ENCODE measurements at places on chromosomes 16 and 17.

DNA sequence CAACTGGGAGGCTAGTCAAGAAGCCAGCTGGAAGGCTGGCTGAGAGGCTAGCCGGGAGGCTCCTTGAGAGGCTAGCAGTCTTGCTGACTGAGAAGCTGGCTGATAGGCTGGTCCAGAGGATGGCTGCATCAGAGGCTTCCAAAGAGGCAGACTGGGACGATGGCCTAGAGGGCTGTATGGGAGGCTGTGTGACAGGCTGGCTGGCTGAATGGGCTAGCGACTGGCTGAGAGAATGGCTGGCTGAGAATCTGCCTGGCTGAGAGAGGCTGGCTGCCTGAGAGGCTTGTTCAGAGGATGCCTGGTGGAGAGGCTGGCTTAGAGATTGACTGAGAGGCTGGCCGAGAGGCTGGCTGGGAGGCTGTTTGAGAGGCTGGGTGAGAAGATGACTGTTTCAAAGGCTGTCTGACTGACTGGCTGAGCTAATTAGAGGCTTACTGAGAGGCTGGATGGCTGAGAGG, 34.8 kb upstream of the ACSM2B start:
- no peak for DNase-seq

GRCh38 chr16:65816556-65816955, 549.9 kb upstream of the CDH5 start:
- no peak for DNase-seq

DNA sequence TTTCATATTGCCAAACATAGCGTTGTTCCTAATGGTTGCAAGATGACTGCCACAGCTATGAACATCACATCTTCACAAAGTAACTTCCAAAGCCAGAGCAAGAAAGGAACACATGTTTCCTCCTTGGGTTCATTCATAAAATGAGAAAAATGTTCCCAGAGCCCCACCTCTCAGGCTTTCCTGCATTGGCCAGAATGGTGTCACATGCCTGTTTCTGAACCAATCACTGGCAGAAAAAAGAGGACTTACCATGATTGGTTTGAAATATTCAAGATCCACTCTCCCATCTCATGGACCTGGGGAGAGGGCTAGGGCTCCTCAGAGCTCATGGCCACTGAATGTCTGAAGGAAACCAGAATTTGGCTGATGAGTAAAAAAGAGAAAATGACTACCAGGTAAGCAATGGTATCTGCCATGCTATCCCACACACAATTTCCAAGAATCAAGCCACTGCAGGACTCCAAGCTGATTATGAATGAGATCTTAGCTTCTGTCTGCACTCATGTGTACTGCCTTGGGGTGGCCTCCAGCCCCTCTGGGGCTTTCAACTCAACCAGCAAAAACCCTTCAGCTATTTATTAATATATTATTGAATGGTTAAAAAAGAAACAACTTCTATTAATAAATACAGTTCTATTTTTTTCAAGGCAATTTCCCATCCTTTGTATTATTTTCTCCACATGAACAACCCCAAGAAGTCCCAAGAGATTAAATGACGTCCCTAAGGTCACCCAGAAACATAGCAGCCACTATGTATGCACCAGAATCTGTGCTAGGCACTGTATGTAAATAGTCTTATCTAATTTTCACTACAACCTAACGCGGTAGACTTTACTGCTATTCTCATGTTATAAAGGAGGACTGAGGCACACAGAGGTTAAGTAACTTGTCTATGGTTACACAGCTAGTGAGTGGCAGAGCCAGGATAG, 61.4 kb upstream of the TMC5 start:
- DNase-seq = no peak

- DNase-seq = no peak
These were observed 185.5 kb downstream of the LGALS9B start for GRCh38 chr17:20281860-20282259.

- DNase-seq = no peak
These were observed 108.2 kb downstream of the VAT1L start for GRCh38 chr16:77896415-77897128.

DNA sequence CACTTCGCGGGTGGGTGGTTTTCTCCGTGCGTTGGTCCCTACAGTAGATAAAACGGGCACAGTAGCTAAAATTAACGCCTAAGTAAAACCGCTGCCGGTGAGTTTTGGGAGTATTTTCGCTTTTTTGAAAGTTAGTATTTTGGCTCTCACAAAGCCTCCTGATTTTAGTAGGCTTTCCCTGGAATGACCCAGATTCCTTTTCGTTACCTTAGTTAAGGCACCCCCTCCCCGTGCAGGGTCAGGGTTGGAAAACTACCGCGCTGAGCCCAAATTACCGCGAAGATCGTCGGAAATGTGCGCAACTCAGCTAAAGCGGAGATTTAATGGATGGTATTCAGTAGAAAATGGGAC, 28.3 kb upstream of the ST6GALNAC1 start:
- no peak for DNase-seq

GRCh38 chr16:75239542-75240122, 11.8 kb downstream of the BCAR1 start:
- DNase-seq = no peak

DNA sequence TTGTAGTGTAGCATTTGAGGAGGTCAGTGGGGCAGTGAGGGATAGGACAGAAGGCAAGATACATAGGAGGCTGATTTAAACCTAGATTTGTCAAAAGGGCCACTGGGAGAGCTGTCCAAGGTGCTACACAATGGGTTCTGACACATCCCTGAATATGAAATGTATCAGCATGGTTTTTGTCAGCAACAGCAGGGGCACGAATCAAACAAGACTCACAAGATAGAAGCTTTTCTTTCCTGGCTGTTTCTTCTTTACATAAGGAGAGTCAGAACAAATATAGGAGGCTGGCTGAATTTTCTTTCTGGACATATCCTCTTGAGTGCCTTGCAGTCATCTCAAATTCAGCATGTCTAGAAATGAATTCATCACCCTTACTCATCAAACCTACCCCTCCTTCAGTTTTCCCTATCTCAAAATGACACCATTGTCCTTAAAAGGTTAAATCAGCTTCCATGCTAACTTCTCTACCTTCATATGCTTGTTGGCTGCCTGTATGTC, 130.5 kb downstream of the NPIPB5 start:
- no peak for DNase-seq

- no peak for DNase-seq
These were observed 6.2 kb upstream of the CES1 start for GRCh38 chr16:55839115-55839514.

DNA sequence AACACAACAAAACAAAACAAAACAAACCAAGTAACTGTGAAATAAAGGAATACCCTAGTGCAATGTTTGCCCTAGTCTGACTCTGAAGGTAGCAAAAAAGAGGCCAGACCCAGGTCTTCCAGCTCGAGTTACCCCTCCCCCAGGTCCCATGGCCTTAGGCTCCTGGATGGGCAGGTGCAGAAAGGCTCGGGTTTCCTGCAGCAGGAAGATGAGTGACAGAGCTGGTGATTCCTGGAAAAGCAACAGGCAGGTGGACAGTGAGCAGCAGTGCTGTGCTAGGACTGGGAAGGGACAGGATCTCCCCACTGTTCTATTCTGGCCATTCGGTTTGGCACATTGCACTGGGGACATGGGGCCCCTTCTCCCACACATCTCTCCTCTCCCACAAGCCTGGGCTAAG, 42.9 kb upstream of the MRTFB start:
- DNase-seq = no peak

DNA sequence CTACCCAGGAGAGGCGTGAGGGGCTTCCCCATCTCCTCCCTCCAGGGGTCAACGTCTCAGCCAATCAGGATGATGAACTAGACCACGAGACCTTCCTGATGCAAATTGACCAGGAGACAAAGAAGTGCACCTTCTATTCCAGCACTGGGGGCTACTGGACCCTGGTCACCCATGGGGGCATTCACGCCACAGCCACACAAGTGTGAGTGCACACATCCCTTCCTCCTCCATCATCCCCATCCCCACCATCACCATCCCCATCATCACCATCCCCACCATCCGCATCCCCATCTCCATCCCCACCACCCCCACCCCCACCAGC, 6.8 kb downstream of the FSCN2 start:
- no peak for DNase-seq

GRCh38 chr16:19127205-19127604, 13.4 kb downstream of the ITPRIPL2 start:
- no peak for DNase-seq

DNA sequence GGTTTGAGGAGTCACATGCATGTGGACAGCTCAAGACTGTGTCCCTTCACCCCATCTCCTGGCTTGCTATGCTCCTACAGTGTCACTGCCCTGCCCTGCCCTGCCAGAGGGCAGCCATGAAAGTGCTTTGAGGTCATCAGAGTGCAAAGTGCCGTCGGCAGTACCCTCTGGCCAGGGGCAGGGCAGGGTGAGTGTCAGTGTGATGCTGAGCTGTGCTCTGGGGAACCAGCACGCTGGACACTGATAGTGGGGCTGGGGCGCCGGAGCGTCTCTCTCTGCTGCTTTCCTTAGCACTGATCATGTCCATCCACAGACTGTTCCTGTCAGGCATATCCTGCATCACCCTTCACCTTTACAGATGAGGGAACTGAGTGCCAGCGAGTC, 1.6 kb upstream of the SPATA32 start:
- DNase-seq = no peak

- no peak for DNase-seq
These were observed 138.9 kb downstream of the GSG1L start for GRCh38 chr16:27924411-27925118.

GRCh38 chr17:28372203-28372944, 880 bp downstream of the SARM1 start:
- no peak for DNase-seq

GRCh38 chr17:35447499-35447898, 1.1 kb downstream of the SLFN13 start:
- DNase-seq = no peak

- DNase-seq = no peak
These were observed 15.7 kb downstream of the RBL2 start for GRCh38 chr16:53449816-53450517.

DNA sequence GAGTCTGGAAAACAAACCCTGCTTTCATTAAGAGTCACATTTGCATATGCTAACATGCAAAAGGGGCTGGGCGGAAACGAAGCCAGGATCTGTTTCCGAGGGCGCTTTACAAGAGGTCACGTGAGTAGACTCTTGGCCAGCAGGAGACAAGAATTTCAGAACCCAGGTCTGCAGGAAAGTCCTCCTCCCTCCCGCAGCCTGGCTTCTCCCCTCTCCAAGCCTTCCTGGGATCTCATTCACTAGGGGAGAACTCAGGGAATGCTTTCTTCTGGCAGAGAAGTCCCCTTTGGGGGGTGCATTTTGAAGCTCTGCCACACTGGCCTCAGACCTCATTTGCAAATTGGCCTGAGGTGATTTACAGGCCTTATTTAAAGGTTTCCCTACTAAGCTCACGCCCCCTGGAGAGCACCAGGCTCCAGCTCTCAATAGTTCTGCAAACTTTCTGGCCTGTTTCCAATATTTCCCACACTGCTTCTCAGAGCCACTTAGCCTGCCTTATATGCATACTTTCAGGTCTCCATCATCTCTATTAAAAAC, 57.2 kb upstream of the CACNG5 start:
- DNase-seq = no peak

DNA sequence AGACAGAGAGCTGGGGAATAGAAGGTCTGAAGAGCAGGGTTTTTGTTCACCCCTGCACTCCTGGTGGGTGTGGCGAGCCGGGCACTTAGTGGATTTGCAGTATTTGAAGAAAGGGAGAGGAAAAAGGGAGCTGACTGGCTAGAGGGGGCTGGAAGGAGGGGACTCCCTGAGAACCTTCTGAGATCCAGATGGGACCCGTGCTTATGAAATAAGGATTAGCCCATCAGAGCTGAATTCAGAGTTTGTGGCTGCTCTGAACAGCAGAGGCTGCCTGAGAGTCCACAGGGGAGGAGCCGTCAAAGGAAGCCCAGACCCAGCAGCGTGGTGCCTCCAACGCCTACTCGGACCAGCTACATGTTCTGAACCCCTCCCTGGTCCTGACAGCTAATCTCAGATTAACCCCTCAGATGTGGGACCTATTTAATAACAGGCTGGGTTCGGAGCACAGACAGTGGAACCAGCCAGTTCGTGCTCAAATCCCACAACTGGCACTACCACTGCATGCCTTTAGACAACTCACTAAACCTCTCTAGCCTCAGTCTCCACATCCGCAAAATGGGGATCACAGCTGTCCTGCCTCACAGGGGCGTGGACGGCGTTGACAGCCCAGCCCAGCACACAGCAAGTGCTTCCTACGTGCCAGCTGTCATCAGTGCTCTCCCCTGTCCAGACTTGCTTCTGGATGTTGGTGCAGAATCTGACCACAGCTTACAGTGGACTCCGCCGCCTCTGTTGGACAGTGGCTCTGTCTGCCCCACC, 70.6 kb downstream of the DYNLRB2 start:
- DNase-seq = no peak

GRCh38 chr16:18836702-18837101, 35.4 kb upstream of the ARL6IP1 start:
- DNase-seq = no peak

DNA sequence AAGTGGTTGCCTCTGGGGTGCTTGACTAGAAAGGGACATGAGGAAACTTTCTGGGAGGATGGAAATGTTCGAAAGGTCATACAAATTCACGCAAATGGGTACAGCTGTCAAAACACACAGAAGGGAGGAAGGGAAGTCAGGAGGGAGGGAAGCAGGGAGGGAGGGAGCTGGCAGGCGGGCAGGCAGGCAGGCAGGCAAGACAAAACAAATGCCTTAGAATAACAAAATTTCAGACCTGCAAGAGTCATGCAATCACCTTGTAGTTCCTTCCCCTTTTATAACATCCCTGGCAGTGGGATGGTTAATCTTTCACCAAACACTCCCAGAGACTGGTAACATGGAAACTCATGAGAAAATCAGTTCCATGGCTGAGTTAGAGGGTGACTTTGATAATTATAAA, 189.2 kb downstream of the STX8 start:
- no peak for DNase-seq

- DNase-seq = no peak
These were observed 29.9 kb downstream of the CACNG4 start for GRCh38 chr17:66994361-66994760.

- no peak for DNase-seq
These were observed 1.3 kb downstream of the ARHGAP23 start for GRCh38 chr17:38429476-38430100.

GRCh38 chr17:36627101-36627500, 25.7 kb downstream of the MRM1 start:
- DNase-seq = no peak

DNA sequence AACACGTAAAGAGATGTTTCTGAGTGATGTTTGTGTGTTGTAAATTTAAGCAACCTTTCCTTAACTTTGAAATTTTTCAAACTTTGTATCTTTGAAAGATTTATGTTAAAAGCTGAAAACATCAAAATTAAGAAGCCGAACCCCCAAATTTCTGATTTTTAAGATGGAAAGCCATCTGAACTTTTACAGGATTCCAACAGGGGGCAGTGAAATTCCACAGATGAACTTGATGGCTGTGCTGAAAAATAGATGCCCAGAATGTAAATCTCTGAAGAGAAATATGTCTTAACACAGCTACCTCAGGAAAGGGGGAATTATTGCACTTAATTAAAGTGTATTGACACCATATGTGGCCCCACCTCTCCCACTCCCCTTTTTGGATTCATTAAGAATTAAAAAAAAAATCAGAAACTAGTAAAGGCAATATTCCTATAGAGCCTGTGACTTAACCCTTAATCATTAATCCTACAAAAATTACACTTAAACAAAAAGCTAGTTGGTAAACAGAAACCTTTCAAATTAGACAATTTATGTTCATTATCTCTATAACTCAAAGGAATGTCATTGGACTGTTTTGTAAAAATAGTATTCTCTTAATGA, 597.9 kb downstream of the KCNJ2 start:
- DNase-seq = no peak
